Activated T-cell treated with anti-CD3 and anti-CD28 coated beads for 24 hours (primary cell): ENCODE measurements at places on chromosomes 7 and 10.

DNA sequence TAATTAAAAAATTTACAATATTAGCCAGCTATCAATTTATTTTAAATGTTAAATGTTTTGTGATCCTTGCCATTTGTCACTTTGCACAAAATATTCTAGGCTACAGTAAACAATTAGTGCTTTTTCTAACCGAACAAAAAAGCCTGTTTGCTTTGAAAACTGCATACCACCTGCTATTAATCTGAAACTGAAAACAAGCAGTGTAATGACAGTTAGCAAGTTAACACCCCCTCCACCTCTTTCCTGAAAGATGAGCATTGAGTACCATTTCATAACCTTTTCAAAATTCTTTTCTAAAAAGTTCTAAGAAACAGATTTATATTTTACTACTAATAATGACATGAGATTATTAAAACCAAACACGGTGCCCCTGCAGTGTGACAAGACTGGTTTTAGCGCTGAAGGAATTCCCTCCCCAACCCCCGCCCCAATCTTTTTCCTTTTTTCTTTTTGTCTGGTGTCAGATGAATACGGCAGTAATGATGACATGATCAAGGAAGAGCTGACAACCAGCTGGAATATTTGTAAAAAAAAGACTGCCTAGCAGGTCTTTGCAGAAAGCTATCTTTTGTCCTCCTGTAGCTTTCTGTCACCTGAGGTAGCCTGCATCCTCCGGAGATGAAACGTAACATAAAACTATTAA lies 175.6 kb downstream of the CHCHD3 start:
- no peak for DNase-seq

GRCh38 chr10:116787053-116787659 lies 44.8 kb upstream of the HSPA12A start:
- no peak for DNase-seq

GRCh38 chr7:24440892-24441291 lies 132.4 kb upstream of the PALS2 start:
- no peak for DNase-seq

DNA sequence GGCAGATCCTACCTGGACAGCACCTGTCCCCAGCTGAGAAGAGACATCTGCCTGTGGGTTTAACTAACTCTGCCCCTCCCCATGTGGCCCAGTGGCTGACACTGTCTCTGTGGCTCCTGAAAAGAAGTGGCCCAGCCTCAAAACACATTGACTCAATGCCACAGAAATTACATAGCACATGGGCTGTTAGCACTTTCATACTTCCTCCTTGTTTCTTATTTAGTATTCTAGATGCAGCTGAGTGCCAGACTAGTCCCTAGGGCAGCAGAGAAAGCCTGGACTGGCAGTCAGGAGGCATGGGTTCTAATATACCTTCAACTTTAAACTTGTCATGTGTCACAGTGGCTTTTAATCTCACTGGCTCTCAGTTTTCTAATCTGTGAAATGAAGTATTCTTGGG lies 171.0 kb downstream of the TRIL start:
- DNase-seq: no peak

DNA sequence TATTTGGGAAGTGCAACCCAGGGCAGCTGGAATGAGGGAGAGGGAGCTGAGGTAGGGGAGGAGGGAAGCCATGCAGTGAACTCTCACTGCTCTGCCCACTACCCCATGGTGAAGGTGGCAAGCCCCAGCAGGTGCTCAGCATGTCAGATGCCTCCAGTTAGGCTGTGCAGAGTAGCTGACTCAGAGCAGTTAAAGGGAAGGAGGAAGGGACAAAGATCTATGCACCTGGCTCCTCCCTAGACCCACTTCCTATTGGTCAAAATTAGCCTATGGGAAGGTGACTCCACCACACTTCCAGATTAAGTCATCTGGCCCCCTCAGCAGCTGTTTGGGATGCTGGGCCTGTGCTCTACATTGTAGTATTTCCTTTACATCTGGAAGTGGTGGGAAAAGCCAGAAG lies 125.7 kb upstream of the MTPN start:
- no peak for DNase-seq

GRCh38 chr10:5662708-5663579 lies 3.5 kb downstream of the ASB13 start:
- DNase-seq: no peak

DNA sequence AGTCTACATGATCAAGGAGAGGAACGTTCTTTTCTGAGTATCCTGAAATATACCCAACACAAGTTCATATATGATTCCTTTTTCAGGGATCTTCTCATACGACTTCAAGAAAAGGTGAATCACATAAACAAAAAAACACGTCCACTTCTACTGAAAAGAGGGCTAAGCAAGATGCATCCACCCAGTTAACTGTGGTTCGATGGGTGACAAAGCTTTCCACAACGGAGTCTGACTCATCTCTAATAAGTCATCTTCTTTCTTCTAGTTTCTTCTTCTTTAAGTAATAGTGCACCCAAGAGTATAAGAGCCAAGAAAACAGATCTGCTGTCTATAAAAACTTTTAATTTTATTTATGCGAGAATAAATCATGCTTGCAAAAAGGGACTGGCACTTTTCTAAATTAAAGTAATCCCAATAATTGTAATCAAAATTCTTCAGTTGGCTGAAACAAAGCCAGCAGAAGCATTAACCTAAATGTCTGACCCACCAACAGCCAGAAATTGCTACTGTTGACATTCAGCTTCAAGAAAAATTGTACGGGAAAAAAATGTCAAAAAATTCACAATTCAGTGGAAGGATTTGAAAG lies 146.9 kb upstream of the ANK3 start:
- DNase-seq: peak; percentile 3

DNA sequence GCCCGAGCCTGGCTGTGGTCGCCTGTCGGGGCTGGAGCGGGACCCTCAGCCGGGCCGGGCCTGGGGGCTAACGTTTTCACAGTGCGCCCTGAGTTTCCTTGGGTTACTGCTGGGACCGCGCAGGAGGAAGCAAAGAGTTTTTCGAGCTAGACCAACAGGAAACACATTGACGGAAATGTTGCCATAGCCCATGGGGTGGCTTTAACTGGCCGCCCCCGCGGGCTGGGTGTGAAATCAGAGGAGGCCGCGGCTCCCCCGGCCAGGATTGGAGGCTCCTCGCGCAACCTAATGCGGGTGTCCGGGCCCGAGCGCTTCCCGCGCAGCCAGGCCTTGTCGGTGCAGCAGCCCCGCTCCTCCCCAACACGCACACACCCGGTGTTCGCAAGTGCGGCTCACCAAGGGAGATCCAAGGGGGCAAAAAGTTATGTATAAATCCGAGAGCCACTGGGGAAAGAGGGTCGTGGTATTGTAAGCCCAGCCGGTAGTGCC lies 1.9 kb downstream of the HHEX start:
- DNase-seq: no peak

GRCh38 chr10:78702186-78702585 lies 366.6 kb upstream of the ZMIZ1 start:
- no peak for DNase-seq

DNA sequence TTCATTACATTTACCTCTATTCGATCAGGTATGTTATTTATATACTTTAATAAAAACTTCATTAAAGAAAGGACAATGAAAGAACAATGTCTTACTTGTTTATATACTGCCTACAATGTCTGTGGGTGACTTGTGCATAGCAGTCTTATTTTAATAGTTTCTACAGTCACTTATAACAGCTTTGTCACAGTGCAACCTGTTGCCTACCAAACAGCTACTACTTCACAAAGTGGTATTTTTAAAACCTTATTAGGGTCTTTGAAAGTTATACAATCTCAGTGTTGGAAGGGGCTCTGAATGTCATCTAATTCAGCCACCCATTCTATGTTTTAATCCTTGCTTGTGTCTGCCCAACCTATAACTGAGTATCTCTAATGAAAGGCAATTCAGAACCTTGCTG lies 19.0 kb downstream of the MTPN start:
- DNase-seq: no peak

DNA sequence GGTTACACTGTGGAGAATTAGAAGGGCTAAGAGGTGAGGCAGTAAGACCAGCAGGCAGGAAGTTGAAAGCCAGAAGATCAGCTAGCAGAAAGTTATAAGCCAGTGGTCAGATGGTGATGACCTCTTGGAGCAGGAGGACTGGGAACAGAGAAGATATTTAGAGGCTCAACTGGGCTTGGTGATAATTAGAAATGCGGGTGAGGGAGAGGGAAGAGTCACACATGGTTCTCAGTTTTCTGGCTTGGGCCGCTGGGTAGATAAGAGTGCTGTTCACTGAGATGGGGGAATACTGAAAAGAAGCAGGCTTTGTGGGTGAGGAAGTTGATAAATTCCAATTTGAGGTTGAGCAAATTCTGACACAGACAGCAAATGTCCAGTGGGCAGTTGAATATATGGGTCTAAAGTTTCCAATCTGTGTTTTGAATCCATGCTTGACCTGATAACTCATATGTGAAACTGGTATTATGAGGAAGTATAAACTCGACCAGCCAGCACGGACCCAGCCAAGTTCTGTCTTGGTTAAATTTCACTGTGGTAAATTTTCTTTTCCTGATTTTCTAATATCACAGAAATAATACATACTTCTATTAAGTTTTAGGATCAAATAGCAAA lies 22.7 kb downstream of the LSMEM1 start:
- no peak for DNase-seq

DNA sequence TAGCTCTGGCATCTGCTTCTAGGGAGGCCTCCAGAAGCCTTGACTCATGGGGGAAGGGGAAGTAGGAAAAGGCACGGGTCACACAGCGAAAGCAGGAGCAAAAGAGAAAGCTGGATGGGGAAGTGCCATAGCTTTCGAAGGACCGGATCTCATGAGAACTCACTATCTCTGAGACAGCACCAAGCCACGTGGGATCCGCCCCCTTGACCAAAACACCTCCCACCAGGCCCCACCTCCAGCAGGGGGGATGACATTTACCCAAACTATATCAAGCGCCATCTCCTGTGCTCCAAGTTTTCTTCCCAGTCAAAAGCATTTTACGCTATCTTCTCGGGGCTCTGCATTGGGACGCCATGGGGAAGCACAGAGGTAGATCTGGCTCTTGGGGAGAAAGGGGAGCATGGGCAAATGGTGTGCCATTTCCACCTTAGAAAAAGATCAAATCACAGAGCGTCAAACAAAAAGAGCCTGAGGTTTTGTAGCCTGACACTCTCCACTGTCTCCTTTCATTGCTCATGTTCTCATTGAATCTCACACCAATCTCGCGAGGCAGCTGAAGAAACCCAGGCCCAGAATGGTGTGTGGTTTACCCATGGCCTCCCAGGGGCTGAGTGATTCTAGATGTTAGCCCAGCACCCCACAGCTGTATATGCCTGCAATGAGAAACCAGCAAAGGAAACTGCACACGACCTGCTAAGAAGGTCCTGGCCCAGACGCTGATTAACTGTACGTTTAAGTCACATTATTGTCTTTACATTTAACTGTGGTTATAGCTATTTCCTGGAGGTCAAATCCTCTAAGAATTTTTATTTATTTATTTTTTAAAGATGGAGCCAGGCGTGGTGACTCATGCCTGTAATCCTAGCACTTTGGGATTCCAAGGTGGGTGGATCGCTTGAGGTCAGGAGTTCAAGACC lies 8.1 kb upstream of the OLAH start:
- DNase-seq: no peak

DNA sequence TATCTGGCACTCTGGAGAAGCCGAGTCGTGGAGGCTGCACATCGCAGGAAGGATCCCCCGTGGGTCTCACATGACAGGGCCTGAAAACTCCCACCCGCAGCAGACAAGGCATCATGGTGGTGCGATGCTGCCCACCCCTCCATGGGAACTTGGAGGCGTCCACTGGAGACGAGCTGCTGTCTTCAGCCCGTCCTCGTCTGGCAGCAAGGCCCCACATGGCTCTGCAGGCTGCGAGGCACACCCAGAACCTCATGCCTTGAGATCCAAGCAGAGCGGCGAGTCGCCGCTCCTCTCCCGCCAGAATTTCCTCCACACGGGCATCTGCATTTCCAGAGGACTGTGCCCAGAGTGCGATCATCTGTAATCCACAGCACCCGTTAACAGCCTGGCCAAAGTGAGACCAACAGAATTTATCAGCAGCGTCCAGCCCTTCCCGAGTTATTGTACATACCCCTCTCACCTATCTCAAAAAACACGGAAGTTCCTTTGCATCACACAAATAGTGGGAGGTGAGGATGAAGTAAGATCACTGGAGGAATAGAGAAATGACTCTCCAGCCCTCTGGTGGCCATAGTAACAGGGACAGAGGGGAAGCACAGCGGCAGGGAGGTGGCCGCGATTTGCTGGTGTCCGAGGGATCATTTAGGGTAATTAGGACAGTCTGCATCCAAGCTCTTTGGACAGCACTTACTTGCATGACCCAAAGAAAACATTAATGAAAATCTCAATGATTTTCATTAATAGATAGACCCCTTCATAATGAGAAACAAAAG lies 292.4 kb downstream of the USP6NL start:
- no peak for DNase-seq

DNA sequence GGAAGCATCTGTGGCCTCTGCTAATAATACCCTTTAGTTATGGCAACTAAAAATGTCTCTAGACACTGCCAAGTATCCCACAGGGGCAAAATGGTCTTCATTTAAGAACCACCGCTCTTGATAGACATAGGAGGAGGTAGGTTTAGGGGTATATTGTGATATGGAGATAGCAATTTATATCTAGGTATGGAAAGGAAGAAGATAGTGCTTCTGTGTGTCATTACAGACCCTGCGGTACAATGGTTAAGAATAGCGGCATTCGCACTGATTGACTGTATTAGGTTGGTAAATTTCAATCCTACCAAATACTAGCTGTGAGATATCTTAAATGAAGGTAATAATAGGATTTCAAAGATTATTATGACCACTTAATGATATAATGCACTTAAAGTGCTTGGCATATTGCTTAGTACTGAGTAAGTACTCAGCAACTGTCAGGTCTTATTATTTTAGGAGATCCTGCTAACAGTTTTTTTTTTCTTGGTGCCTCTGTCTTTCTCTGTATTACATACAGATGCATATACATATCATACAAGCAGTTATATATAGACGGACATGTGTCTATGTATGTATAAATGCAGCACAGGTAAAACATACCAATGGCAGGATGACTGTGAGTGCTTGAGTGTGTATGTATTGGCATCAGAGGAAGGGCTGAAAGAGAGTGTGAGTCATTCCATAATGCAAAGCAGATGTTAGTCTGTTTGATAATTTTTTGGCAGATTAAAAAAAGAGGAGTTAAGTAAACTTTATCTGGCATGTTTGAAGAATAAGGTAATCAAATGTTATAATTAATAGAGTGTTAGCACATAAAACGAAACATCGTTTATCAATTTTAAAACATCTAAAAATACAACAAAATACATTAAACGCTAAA lies 50.0 kb upstream of the ITGB8 start:
- DNase-seq: no peak

- DNase-seq: no peak
These were observed 146.5 kb upstream of the MEOX2 start for GRCh38 chr7:15832996-15833395.

- no peak for DNase-seq
These were observed 644 bp downstream of the UMAD1 start for GRCh38 chr7:7641129-7641663.
